ENCODE measurements at places on chromosomes 7 and 10.

DNA sequence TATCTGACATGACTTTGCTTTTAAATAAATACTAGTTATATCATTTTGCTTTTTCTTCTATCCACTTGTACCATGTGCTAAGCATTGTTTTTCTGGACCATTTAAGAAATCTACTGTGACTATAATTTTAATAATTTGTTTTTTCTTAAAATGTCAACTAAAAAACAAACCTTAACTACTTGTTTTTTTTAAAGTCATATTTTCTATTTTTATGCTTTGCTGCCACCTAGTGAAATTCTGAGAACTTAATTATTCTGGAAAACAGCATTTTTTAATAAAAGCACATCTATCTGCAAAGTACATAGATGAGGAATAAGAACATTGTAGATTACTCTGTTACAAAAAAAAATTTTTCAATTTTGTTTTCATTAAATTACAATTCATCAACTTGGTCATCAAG is 47.4 kb downstream of the ORC5 start:
- DNase-seq: no peak

- no peak for DNase-seq
Observed at GRCh38 chr10:50993771-50994251, 80.5 kb upstream of the PRKG1 start.

DNA sequence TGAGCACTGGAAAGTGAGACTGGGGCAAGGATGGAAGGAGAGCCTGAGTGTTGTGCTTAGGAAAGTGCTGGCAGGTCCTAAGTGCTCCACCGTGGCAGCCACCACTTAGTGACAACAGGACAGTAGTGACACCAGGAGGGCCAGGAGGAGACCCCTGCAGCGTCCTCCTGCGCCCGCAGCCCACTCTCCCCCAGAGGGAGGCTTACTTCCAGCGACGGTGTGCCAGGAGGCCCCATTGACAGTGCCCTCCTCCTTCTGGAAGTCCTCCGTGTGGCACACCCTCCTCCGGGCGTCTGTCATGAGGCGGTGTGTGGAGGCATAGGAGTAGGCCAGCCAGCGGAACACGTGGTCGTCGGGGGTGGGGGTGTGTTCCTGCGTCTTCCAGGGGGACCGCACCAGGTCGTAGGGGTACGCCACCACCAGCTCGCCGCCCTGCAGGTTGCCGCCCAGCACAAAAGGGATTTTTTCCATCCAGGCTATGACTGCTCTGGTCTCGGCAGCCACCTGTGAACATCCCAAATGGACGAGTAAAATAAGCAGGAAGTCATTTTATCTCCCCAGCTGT is 95.6 kb downstream of the GPR26 start:
- DNase-seq: peak; percentile 76

- no peak for DNase-seq
Observed at GRCh38 chr7:130662426-130662825, 6.1 kb downstream of the COPG2 start.

GRCh38 chr7:146636581-146636980 is 520.0 kb downstream of the CNTNAP2 start:
- no peak for DNase-seq

- DNase-seq: no peak
Observed at GRCh38 chr7:93382362-93382761, 150.2 kb downstream of the VPS50 start.

GRCh38 chr7:155398944-155399343 is 59.0 kb upstream of the EN2 start:
- DNase-seq: no peak

- peak; percentile 77 for DNase-seq
Observed at GRCh38 chr7:12729112-12729511, 41.7 kb downstream of the ARL4A start.

GRCh38 chr7:80420876-80421275 is 91.0 kb downstream of the GNAT3 start:
- DNase-seq: no peak

DNA sequence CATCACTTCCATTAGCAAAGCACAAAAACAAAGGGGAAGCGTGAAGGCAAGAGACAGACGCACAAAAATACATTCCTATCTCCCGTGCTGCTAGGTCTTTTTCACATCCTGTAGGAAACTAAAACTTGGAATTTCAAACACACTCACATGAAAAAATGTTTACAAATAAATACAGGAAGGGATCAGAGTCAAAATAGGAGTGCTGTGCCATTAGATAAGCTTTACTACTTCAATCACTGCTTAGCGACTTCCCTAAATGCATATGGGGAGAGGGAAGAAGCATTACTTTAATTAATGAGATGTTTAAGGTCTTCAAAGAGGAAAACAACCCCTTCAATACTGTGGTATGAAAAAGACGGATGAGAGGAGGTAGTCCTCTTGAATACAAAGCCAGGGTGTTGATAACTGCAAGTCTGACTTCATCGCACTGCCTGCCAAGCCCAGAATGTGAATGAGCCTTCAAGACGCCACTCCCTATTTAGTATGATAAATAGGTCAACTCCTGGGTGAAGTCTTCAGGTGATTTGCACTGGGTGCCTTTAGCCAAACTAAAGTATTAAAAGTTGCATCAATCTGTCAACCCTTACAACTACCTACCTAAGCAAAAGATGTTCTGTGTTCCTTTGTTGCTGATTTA is 13.9 kb downstream of the PARD3 start:
- DNase-seq: no peak

DNA sequence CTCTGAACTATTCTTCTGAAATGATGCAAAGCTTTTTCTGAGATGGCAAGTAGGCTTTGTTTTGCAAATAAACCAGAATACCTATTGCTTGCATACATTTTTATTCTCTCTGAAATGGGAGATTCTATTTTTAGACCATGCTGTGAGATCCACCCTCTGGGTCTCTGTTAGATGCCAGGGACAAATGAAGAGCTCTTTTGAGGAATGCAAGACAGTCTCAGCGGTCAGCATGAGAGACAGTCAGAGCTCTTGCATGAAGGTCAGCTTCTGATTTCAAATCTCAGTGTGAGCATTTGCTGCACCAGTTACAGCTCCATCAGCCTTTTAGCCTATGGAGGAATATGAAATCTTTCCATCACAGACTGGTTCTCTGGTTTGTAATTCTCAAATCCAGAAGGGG is 429.9 kb upstream of the KLF6 start:
- no peak for DNase-seq

DNA sequence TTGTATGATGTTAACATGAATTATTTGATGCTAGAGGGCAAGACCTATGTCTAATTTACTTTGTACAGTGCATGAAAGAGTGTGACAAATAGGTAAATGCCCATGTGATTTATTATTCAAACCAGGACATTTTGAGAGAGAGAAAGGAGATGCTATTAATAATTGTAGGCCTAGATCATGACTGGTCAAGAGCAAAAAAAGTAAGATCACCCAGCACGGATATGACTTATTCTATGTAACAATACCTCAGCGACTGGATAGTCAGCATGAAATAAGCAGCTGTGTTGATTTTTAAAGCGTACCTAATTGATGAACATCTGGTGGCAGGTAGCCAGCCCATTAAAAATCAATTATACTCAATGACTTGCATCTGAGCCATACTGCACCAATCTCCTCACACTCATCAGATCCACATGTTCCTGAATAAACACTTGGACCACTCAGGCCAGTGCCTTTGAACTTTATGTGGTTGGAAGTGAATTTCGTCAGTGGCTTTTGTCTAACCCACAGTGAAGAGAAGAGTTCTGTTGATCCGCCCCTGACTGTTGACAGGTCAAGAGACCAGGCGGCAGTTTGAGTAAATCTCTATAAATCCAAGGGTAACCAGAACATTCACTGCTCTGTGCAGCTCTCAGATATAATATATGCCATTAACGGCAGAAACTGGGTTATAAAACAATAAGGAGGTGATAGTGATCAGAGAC is 435.3 kb downstream of the MDFIC start:
- no peak for DNase-seq

GRCh38 chr10:133225707-133226191 is 4.3 kb upstream of the UTF1 start:
- DNase-seq: no peak

DNA sequence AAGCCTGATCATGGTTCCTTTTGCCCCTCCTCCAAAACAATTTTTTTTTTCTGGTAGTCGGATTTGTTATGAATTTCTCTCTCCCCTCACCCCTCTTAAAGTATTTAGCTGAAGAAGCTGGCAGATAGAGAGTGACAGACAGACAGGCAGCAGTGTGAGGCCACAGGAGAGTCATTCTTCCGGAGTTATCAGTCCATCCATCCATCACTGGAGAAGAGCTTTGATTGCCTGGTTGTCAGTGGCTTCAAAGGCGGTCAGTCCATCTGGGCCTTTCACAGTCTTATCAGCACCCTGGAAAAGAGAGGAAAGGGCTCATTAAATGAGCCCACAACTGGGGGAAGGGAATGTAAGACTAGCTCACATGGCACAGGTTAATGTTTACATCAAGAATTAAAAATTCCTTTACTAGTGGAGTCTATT is 47.4 kb downstream of the MTPN start:
- no peak for DNase-seq

GRCh38 chr10:116059320-116059719 is 213.7 kb downstream of the GFRA1 start:
- no peak for DNase-seq

DNA sequence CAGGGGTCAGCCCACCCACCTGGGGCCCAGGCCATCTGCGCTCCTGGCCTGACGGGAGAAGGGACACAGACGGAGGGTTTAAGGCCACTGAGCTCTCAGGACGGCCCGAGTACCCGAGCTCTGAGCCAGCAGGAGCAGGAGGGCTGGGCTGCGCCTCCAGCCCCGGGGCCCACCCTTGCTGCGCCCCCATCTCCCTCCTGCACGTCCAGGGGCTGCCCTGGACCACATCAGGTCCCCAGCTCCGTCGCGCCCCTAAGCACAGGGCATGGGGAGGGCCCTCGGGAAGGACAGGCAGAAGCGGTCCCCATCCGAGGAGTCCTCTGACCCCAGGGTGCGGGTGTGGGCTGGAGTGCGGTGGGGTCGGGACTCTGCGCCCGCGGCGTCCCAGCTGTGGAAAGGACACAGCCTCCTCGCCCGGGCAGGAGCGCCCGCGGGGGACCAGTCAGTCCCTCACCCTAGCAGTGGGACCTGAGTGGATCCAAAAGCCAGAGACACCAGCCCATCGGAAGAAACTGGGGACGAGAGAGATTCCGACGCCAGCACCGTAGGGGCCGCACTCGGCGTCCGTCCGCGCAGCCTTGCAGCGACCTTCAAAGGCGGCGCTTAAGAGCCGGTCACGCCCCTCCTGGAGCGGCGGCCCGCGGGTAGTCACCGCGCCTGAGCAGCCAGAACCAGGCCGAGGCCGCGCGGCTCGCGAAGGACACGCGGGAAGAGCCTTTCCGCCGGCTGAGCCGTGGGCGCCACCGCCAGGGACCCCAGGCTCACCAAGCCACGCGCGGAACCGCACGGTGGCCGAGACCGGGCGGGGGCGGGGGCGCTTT is 15.9 kb downstream of the CAMK2B start:
- peak; percentile 65 for DNase-seq

DNA sequence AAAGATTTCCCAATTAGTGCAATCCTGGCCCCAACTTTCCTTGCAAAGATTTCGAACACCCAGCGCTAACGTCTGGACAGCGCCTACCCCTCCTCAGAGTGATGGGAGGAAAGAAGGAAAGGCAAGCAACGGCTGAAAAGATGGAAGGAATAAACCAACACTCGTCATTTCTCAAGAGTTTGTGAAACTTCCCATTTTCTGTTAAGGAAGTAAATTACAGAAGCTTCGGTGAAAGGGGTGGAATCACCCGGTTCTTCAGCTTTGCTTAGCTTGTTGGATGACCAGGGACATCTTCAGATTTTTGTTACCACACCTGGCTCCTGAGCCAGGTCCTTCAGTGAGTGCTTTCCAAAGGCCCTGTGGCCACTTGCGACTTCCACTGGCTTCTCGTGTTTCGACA is 313.1 kb downstream of the SKIDA1 start:
- DNase-seq: no peak

DNA sequence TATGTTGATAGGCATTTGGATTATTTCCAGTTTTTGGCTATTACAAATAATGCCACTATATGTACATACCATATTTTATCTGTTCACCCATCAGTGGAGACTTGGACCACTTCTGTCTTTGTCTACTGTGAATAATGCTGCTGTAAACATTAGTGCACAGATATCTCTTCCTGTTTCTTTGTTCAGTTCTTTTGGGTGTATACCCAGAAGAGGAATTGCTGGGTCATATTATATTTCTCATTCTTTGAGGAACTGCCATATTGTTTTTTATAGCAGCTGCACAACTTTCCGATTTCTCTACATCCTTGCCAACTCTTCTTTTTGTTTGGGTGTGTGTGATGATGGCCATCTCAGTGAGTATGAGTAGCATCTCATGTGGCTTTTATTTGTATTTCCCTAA is 218.0 kb downstream of the LRMDA start:
- no peak for DNase-seq

- peak; percentile 14 for DNase-seq
Observed at GRCh38 chr10:86586516-86586915, 64.9 kb upstream of the WAPL start.

DNA sequence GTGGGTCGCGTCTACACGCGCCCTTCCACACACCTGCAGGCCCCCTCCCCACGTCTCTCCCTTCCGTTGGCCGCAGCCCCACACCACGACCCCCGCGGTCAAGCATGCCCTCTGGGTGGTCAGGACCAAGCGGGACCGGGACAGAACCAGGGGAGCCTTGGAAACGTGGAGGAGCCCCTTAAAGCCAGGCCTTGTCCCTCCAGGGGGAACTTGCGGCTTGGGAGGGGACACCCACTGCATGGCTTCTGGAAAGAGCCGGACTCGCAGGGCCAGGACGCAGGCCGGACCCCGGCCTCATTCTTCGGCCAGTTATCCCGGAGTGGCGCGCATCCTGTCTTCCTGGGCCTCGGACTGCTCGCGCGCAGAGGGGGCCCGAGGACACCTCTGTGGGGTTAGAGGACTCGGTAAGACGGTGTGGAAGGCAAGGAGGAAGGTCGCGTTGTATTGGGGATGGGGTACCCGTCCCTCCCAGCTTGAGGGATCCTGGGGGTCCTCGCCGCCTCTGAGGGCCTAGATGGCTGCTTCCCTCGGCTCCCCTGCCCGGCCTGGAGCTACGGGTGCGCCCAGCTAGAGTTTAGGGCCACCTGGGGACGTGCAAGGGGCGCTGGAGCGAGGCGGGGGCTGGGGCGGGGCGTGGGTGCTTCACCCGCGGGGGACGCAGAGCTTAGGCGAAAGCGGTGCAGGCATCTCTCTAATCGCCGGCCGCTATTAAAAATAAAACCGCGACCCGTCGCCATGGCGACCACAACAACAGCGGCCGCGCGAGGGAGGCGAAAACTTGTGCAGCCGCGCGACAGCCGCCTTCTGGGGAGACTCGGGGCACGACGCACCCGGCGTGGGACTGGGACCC is 1.8 kb upstream of the PDGFA start:
- no peak for DNase-seq

GRCh38 chr7:155692317-155692716 is 47.9 kb downstream of the RBM33 start:
- no peak for DNase-seq

DNA sequence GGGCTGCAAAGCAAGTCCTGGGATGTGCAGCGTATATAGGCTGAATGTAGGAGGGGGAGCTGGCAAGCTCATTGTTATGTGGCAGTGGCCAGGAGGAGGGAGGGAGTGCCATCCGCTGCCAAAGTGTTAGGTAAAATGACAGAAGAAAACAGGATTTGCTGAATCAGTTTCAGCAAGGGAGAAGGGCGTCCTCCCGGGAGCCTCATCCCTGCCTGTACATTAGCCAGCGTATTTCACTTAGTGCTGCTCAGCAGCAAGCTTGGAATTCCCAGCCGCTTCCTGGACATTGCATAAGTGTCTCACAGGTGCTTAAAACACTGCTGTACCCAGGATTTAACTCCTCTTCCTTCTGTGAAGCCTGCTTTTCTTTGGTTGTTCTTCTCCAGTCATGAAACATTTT is 2.5 kb downstream of the NIPSNAP2 start:
- no peak for DNase-seq
